ENCODE measurements at places on chromosomes 4 and X. TPM values are rescaled to one million over a fixed set of nuclear protein-coding genes. Genes with fewer than 3 reads are reported as not detected.
A peak's percentile ranks its signal among the peaks of the same experiment; 100 is the strongest.

RNF212 gene
- 0.11 TPM for total RNA-seq

TAF1 gene
- total RNA-seq = 16.1 TPM

- no peak for DNase-seq
These were observed 96.4 kb downstream of the FAM13A start for GRCh38 chr4:88960576-88960975.

DNA sequence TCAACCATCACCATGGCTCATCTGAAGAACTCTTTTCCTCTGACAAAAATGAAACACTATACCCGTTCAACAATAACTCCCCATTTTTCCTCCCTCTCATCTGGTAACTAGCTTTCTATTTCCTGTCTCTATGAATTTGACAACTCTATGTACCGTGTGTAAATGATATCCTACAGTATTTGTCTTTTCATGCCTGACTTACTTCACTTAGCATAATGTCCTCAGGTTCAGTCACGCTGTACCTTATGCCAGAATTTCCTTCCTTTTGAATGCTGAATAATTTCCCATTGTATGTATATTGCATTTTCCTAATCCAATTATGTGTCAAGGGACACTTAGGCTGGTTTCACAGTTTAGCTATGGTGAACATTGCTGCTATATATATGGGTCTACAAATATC, 18.2 kb downstream of the MAGEA9 start:
- DNase-seq = no peak

DNA sequence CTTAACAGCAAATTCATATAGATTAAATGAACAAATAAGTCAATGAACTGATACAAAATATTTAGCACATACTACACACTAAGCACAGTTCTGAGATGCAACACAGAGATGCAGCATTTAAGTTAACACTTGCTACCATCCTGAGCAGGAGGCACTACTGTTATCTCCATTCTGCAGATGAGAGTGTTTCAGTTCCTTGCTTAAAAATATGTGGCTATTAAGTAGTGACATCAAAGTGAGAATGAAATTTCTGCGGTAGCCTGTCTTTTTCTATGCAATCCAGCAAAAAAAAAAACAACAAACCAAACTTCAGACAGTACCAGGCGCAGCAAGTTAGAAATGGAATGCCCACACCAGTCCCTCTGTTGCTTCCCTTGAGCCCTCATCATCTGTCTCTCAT, 90.8 kb downstream of the SHISA3 start:
- no peak for DNase-seq

AADAT gene
- total RNA-seq = 10.2 TPM

- DNase-seq = no peak
These were observed 232.0 kb downstream of the UGT8 start for GRCh38 chr4:114830628-114831027.

DNA sequence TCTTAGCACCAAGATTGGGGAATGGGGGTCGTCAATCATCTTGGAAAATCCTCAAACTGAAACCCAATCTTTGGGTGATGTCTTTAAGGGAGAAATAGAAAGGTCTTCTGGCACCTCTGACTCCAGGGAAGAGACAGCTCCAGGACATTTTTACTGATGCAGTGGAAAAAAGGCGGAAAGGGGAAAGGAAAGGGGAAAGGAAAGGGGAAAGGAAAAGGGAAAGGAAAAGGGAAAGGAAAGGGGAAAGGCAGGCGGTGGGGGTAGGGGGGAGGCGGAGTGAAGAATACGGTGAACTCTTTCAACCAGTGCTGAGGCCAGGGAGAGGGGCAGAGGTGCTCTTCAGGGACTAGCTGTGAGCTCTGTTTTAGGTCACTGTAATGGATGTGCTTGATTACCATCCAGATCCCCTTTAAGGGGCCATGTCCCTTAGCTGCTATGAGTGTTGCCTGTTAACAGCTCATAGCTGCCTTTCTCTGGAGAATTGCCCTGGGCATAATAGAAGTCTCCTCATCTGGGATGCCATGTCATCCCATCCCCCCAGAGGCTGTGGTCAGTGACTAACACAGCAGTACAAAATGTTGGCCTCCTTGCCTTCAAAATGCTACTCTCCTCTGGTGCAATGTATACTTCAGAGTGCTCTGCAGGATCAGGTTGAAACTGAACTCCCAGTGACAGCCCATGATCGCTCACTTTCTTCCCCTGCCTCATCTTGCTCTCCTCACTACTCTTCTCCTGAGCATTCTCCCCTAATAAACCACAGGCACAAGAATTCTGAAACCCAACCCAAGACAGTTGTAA, 92.4 kb upstream of the AP1S2 start:
- DNase-seq = no peak

VCX3A gene
- total RNA-seq = 0.48 TPM

KIAA1210 gene
- not detected for total RNA-seq

- no peak for DNase-seq
These were observed 333.3 kb downstream of the ANK2 start for GRCh38 chr4:113382704-113383103.

PAGE1 gene
- total RNA-seq = not detected

- no peak for DNase-seq
These were observed 247.1 kb downstream of the BCOR start for GRCh38 chrX:39850630-39851152.

GRCh38 chr4:109385260-109385659, 48.4 kb upstream of the SEC24B start:
- DNase-seq = no peak

DNA sequence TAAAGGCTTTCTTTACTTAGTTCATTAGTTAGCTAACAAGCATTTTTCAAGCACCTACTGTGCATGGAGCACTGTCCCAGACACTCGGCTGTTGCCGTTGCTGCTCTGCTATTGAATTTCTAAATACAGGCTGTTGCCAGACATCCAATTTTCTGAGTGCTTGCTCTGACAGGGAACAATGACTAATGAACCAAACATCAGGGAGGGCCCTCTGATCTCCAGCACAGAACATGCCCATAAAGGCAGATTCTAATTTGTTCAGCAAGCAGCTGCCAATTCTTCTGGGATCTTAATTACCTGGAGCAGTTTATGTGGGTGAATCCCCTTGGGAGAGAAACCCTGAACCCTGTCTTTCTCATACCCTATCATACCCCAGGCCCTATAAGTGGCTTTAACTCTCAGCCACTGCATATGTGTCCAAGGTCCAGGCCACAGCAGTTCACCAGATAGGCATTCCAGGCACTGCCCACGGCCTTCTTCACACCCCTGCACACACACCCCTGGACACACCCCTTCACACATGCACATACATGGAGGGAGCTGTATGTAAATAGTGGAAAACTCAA, 27.9 kb downstream of the TSC22D3 start:
- DNase-seq = peak; percentile 65

GRCh38 chrX:18962329-18962728, 21.6 kb downstream of the PHKA2 start:
- DNase-seq = no peak

SOWAHB gene
- 0.27 TPM for total RNA-seq

GRCh38 chr4:86972997-86973396, 38.2 kb downstream of the AFF1 start:
- peak; percentile 19 for DNase-seq

GRCh38 chr4:48064349-48064748, 47.8 kb downstream of the NIPAL1 start:
- DNase-seq = no peak

DNA sequence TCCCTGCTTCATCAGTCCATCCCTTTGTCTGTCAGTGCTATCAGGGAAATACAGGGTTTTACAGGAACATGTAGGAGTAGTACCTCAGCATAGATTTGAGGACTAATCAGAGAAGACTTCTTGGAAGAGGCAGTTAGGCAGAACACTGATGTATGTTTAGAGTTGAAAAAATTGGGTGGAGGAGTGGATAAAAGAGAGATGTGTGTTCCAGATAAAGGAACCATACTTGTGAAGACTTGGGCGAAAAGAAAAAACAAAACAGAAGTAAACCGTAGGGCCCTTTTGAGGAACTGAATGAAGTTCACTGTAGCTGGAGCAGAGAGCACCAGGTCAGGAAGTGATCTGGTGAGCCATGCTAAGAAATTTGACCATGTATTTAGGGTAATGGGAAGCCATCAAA, 32.3 kb downstream of the AFF1 start:
- no peak for DNase-seq

DNA sequence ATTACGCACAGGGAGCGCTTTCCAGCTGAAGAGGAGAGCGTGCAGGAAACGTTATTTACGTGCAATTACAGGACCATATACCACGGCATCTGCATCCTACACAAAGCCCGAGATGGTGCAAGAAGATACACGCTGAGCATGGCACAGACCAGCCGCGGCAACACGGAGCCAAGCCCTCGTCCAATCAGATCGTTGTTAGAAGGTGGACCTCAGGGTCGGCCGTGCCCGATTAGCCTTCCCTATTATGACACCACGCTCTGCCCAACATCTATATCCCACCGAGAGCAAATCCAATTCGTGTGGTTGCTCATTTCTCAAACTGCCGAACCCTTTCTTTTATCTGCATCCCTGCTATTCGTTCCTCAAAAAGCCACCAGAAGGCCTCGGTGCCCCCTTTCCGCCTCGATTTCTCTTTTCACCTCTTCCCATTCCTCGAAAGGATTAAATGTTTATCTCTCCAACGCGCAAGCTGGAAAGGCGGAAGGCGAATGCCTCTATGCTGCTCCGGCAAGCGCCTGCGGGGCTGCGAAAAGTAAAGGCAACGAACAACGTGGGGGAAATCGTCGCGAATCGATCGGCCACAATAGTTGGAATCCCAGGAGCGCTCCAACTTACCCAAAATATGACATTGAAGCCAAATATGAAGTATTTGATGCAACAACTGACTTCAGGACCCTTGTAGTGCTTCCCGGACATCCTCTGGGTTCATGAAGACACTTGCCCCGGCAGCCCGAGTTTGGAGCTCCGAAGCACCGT, 702 bp downstream of the TSPAN5 start:
- peak; percentile 72 for DNase-seq

- no peak for DNase-seq
These were observed 21.0 kb upstream of the SPON2 start for GRCh38 chr4:1193206-1194009.

RBM47 gene
- 1.1 TPM for total RNA-seq

PCDH18 gene
- total RNA-seq = 9.8 TPM

- DNase-seq = no peak
These were observed 1852.9 kb upstream of the PCDH10 start for GRCh38 chr4:131296192-131296591.

FHDC1 gene
- 0.18 TPM for total RNA-seq

IQSEC2 gene
- 37.0 TPM for total RNA-seq

- DNase-seq = no peak
These were observed 598.1 kb upstream of the MAGEB2 start for GRCh38 chrX:29617276-29617675.

- DNase-seq = no peak
These were observed 112.6 kb downstream of the FBXO8 start for GRCh38 chr4:174170906-174171305.

DNA sequence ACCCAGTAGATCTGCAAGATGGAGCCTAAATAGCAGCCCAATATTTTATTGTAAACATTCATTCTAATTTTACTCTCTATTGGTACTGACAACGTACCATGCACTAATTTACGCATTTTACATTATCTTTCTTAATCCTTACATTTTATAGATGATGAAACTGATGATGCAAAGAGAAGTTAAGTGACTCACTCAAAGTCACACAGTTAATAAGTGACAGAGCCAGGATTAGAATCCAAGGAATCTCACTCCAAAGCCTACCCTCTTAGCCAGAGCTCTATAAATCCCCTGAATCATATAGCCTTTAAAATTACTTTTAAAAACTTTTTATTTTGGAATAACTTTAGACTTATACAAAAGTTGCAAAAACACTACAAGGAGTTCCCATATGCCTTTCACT, 37.6 kb downstream of the PHKA1 start:
- DNase-seq = no peak
